ENCODE measurements at places on chromosomes 16 and 17.
A peak's percentile ranks its signal among the peaks of the same experiment; 100 is the strongest.

- DNase-seq, result no peak
These were observed 195.2 kb downstream of the MAP2K6 start for GRCh38 chr17:69609473-69610305.

GRCh38 chr16:85919271-85920267 lies 20.6 kb downstream of the IRF8 start:
- DNase-seq, result no peak

DNA sequence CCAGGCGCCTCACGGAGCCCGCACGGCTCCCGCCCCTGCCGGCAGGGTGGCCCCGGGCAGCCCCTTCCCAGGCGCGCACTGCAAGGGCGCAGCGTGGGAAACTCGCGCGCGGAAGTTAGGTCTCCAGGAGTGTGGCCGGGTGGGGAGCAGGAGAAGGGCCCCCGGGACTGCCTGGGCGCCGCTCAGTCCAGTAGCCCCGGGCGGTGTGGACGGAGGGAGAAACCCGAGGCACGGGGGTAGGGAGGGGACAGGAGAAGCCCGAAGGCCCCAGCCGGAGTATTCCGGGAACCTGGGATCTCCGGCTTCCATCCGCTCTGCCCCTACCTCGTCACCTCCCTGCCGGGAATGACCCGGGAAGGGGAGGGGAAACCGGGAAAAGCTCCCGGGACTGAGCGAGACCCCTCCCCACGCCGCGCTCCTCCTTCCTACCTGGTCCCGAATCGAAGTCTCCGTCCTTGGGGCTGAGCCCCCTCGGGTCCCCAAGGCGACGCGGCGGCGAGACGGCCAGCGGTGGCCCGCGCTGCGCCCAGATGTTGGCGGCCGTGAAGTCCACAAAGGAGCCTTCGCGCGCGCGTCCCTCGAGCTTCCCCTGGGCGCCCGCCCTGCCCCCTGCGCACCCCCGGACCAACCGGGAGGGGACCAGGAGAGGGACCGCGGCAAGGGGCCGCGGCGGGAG lies 418 bp downstream of the SOCS3 start:
- peak; percentile 44 for DNase-seq

- no peak for DNase-seq
These were observed 228.6 kb upstream of the SDK2 start for GRCh38 chr17:73872816-73873215.

GRCh38 chr17:18226284-18226945 lies 980 bp downstream of the LLGL1 start:
- DNase-seq, result no peak

Data from HAP-1 (cell line).